ENCODE measurements at places on chromosomes 2 and 18. TPM values are rescaled to one million over a fixed set of nuclear protein-coding genes. Genes with fewer than 3 reads are reported as not detected.

The PSMA8 gene
- total RNA-seq, result 1.3 TPM

The CD226 gene
- total RNA-seq, result 66.8 TPM

The TWIST2 gene
- total RNA-seq, result not detected

The MZT2B gene
- 401 TPM for total RNA-seq

The CERKL gene
- not detected for total RNA-seq

The DNAH6 gene
- 0.85 TPM for total RNA-seq
